ENCODE measurements at places on chromosomes 1 and 21.

- DNase-seq: no peak
These were observed 3.9 kb downstream of the SEMA6C start for GRCh38 chr1:151142411-151143056.

DNA sequence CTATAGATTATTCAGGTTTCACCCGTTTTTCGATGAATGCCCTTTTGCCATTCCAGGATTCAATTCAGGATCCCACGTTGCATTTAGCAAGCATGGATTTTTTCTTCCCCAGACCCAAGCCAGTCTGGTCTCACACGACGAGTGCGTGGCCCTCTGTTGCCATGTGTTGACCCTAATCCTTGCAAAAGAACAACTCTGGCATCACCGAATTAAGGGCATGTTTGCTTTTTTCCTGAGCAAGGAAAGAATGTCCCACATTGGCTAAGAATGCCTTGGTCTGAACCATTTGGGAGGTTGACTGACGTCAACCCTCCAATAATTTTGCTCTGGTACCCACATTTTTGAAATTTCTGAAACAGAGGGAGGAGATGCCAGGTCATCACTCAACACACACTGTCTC is 153.0 kb upstream of the WNT4 start:
- DNase-seq: no peak

- no peak for DNase-seq
These were observed 464 bp downstream of the COL11A1 start for GRCh38 chr1:103107741-103108375.

DNA sequence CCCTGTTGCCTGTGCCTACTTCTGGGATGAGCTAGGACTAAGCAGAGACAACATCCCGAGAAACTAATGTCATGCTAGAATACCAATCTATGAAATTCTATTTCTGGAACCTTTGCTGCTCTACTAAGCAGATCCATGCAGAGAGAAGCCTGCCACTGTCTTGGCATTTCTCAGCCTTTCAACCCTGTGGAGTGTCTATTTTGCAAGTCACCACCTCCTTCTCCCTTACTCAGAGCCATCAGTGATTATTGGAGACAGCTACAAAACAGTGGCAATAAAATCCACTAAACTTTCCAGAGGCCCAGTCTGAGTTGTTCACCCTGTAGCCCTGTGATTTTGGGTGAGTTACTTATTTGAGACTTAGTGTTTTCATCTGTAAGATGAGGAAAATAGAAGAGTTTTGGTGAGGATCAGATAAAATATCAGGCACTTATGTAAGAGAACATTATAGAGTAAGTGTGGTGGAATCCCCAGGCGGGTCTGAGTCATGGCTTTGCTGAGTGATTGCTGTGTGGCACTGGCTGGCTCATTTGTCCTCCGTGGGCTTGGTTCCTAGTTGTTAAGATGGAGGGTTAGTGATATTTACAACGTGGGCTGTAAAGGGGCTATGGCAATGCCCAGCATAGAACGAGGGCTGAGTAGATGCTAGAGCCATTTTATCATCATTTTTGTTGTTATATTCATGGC is 61.1 kb downstream of the FMN2 start:
- no peak for DNase-seq

DNA sequence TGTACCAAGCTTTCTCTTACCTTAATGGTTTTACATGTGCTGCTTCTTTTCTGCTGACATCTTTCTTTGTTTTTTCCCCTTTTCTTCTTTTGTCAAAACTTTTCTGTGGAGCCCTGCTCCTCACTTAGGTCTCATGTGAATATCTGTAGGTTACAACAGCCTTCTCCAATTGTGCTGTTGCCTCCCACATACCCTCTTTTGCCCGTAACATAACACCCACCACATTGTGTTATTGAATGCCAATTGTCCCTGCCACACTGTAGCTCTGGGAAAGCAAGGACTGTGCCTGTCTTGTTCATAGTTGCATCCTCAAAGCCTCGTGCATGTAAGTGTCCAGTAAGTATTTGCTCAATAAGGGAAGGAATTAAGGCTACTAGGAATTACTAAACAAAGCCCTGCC is 46.3 kb upstream of the AKT3 start:
- DNase-seq: no peak

GRCh38 chr1:57674801-57675200 is 250.9 kb upstream of the DAB1 start:
- no peak for DNase-seq

DNA sequence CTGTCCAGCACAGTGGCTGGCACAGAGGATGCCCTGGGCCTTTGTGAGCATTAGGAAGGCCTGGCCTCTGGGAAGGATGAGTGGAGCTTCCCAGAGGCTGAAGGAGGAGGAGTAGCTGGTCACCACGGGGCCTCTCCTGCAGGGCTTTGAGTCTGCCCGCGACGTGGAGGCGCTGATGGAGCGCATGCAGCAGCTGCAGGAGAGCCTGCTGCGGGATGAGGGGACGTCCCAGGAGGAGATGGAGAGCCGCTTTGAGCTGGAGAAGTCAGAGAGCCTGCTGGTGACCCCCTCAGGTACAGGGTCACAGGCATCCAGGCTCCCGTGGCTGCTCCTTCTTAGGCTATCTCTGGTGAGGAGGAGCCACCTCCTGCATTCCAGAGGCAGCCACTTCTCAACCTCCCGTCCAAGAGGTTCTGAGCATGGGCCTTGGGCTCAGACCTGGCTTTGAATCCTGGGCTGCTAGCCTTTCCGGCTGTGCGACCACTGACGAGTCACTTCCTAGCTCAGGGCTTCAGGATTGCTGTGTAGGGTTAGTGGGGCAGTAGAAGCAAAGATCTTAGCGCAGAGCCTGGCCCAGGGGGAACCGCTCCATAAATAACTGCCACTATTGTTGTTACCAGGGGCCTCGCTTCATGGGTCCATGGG is 14.0 kb downstream of the SESN2 start:
- no peak for DNase-seq

DNA sequence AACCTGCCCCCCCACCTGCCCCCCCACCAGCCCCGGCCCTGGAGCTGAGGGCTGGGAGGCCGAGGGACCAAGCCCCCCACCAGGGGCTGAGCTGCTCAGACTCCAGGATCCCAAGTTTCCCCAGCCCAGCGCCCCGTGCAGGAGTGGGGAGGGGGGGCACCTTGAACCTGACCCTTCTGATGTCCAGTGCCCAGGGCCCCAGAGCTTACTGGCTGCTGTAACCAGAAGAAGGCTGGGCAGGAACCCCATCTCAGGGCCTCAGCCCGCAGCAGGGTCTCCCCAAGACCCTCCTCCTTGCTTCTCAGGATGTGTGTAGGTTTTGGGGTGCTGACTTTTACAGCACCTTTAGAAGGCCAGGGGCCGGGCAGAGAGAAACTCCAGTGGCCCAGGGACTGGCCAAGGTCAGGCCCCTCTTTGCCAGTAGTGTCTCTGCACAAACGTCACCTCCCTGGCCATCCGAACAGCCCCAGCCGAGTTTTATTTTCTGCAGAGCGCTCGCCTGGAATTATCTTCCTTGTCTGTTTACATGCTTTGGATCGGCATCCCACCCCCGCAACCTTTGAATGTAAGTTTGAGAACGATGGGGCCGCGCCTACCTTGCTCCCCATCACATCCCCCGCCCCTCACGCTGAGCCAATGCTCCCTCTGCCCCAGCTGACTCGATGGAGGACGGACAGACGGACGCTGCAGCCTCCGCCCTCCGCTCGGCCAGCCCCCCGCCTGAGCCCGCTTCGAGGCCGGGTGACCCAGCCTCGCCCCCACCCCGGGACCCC is 70.1 kb upstream of the CASZ1 start:
- DNase-seq: no peak

DNA sequence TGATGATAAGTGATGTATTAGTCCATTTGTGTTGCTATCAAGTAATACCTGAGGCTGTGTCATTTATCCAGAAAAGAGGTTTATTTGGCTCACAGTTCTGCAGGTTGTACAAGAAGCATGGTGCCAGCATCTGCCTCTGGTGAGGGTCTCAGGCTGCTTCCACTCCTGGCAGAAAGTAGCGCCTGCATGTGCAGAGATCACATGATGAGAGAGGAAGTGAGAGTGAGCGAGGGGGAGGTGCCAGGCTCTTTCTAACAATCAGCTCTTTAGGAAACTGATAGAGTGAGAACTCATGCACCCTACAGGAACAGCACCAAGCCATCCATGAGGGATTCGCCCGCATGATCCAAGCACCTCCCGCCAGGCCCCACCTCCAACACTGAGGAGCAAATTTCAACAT is 2.2 kb upstream of the FHAD1 start:
- no peak for DNase-seq

Measured in omental fat pad (tissue), 4 donors.